ENCODE measurements at places on chromosomes 7 and 10. TPM values are rescaled to one million over a fixed set of nuclear protein-coding genes. Genes with fewer than 3 reads are reported as not detected.

Gene ZNF239
- 0.45 TPM for total RNA-seq

Gene RBM20
- not detected for total RNA-seq

GRCh38 chr7:30057741-30058140, 29.5 kb downstream of the PLEKHA8 start:
- DNase-seq = no peak

GRCh38 chr7:75844158-75844557, 30.6 kb upstream of the CCL24 start:
- DNase-seq = no peak

DNA sequence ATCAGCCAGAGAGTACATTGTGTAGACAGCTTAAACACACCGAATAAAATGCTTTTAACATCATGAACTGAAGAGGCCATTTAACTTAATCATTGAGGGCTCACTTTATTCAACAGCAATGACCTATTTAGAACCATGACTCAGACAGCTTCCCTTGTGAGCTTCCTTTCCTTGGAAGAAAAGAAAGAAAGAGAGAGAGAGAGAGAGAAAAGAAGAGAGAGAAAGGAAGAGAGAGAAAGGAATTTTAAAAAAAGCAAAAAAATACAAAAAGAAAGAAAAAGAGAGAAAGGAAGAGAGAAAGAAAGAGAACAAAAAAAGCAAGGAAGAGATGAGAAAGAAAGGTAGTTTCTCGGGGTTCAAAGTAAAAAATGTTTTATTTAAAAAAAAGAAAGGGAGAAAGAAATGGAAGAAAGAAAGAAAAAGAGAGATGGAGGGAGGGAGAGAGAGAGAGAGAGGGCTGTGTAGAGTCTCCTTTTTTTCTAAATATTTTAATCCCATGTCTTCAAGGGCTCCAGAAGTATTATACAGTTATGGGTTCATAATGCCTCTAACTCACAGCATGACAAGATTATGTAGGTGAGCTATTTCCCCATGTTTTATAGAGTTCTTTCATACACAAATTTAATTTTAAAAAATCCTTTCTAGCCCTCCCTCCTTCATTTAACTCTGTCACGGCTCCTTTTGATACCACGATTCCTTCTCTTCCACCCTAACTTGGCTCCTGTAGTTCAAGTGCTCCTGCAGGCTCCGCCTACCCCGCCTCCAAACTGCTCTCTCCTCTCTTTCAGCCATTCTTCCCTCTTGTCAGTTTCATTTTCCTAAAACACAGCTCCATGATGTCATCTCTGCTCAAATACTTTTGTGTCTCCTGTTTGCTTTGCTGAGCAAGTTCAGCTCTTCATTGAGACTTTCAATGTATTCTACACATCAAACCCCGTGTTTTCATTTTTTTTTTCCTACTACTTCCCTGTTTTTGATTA, 85.5 kb downstream of the PRTFDC1 start:
- no peak for DNase-seq

GRCh38 chr10:88113232-88113631, 249.8 kb downstream of the PTEN start:
- no peak for DNase-seq

DNA sequence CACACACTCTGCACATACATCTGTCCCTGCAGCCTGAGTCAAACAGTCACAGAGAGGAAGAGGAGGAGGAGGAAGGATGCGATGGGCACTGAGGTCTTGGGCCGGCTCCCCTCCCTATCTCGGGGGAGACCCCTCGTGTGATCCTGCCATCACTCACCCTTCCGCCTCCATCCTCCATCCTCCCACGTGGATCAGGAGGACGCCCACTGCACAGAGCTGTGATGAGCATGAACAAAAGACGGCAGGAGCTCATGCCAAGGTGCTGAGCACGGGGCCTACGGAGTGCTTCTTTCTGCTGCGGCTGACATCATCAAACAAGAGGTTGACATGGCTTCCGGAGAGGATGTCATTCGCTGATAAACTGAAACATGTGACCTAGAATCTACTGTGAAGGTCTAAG, 68.0 kb downstream of the DIP2C start:
- no peak for DNase-seq

Data from activated CD4-positive, alpha-beta T cell treated with anti-CD3 and anti-CD28 coated beads, Interleukin-2, amount 10 ng/mL, durations not matched to agents 7 days and 5 days (primary cell).